ENCODE measurements at places on chromosomes 12 and 14.
A peak's percentile ranks its signal among the peaks of the same experiment; 100 is the strongest.

- DNase-seq, result no peak
These were observed 77.1 kb downstream of the TTLL5 start for GRCh38 chr14:75738192-75738591.

DNA sequence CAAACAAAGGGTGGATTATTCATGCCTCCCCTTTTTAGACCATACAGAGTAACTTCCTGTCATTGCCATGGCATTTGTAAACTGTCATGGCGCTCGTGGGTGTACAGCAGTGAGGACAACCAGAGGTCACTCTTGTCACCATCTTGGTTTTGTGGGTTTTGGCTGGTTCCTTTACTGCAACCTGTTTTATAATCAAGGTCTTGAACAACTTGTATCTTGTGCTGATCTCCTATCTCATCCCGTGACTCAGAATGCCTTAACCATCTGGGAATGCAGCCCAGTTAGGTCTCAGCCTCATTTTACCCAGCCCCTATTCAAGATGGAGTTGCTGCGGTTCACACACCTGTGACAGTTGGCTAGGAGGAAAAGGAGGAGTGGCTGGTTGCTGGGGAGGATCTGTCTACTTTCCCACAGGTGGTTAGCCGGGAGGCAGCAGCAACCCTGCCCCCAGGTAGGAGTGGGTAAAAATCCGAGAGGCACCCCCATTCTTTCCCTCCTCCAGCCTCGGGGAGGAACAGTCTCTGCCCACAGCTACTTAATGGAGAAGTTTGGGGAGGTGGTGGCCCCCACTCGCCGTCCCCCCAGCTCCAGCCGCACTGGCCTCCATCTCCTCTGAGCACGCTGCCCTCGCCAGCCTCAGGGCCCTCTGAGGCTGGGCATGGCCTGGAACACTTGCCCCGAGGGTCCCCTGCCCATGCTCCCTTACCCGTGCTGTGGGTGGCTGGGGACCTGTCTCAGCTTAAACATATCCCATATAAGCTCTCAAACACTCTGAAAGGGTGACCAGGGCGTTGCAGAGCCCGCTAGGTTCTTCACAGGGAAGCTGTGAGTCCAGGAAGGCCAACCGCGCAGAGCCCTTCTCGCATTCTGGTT, 41.7 kb downstream of the SMIM41 start:
- no peak for DNase-seq

DNA sequence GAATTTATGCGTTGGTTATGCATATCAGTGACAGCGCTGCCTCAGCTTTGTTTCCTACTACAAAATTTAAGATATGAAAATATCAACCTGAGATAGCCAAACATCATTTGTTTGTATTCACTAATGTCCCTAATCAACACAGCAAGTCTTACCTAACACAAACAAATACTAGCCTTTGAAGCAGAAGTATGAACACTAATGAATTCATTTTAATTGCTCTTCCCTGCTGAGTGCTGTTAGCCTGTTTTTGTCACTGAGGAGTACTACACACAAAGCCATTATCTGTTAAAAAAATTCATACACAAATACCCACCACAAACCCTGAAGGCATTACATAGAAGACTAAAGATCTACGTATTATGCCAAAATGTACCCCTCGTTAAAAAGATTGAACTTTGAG, 150.8 kb downstream of the HELB start:
- no peak for DNase-seq

- no peak for DNase-seq
These were observed 63.1 kb upstream of the CNOT2 start for GRCh38 chr12:70180130-70180529.

DNA sequence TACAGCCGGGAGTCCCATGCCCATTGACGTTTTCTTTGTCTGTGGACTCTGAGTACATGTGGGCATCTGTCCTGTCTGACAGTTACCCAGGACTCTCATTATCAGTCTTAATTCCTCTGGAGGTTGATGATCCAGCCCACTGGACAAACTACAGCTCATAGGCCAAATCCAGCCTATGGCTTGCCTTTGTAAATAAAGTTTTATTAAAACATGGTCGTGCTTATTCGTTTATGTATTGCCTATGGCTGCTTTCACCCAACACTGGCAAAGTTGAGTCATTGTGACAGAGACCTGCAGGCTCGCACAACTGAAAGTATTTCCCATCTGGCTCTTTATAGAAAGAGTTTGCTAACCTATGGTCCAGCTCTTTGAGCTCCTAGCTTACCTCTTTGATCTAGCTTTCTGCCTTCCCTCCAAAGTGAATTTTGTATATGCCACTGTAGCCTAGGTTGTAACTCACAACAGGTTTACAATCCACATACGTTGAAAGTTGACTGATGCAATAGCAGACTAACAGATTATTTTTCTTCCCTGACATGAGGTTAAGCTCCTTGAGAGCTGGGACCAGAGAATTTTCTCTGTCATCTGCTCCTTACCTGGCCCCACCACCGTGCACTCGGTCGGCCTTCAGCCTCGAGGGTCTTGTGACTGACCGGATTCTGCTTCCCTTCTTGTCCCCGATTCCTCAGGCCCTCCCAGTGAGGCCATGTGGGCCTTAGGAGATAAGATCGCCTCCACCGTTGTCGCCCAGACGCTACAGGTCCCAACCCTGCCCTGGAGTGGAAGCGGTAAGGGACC, 57.3 kb downstream of the ACACB start:
- no peak for DNase-seq

GRCh38 chr12:38053655-38054464, 262.7 kb upstream of the ALG10B start:
- DNase-seq, result no peak

DNA sequence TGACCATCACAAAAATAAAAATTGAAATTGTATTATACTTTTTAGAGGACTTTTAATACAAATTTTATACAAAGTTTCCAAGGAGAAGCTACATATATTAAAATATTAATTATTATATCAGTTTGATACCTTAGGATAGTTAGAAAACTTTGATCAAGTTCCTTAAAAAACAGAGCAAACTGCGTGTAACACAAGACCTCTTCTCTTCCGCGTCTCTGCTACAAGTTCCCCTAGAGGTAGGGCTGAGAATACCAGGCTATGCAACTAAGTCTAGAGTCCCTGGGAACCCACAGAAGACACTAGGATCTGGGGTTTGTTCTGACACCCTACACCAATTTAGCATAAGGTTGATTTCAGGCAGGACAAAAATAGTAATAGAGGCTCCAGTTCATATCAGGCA, 319.0 kb downstream of the FOXG1 start:
- no peak for DNase-seq

- DNase-seq, result no peak
These were observed 34.9 kb downstream of the GPHB5 start for GRCh38 chr14:63283884-63284248.

DNA sequence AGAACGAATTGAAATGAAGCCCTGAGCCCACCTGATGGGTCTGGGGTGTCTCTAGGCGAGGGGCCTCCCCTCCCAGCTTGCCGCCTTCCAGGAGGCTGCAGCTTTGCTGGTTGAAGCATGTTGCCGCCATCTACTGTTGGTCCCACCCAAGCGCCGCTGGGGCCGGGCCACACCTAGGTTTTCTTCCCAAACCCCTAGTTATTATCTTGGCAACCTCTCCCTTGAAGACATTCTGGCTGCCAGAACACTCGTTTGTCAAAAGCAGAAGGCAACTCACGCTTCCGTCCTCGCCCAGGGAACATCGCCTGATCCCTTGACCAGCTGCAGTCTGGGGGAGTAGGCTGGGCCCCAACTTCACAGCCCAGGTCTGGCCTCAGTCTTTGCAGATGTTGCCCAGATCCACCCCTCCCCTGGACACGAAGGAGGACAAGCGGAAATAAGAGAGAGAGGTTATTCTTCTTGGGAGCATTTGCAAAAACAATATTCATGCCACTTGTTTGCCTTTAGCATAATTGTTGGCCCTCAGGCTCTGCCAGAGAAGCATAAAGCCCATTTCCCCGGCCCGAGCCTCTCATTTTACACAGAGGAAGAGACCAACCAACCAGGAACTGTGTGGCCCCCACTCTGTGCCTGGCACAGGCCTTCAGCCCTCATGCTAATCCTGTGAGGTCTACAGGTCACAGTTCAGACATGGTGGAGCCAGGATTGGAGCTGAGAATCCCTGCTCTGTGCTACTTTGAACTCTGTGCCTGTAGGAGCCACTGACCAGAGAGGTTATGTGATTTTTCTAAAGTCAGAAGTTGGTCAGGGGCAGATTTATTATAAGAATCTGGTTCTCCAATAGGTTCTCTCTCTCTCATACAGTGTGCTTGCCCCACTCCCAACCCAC, 6.8 kb downstream of the EMP1 start:
- DNase-seq, result peak; percentile 61

DNA sequence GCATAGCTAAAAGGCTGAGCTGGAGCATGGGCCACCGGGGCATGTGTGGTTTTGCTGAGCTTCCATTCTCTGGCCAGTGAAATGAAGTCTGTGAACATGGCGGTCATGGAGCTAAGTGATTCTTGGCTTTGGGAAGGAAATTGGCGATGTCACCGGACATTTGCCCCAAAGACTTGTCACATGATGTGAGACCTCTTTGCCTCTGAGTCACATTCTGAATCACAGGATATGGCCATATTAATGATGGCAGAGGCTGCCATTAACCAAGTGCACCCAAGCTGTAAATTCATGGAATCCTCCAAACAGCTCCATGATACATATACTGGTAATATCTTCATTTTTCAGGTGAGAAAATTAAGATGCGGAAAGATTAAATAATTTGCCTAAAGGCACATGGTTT, 27.4 kb upstream of the BATF start:
- DNase-seq, result no peak
